ENCODE measurements at places on chromosomes 16 and 17.

DNA sequence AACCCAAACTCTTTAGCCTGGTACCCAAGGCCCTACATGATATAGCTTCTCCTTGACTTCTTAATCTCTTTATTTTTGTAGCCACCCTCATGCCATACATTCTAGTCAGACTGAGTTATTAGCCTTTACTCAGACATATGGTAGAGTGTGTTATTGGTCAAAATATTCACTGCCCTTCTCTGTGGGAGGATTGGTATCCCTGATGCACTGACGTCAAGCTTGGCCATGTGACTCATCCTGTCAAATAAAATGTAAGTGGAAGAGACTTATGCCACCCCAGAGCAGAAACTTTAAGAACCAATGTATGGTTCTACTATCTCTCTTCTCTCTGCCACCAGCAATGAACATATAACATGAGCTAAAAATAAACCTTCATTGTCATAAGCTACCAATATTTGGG lies 12.2 kb upstream of the BEAN1 start:
- DNase-seq: no peak

DNA sequence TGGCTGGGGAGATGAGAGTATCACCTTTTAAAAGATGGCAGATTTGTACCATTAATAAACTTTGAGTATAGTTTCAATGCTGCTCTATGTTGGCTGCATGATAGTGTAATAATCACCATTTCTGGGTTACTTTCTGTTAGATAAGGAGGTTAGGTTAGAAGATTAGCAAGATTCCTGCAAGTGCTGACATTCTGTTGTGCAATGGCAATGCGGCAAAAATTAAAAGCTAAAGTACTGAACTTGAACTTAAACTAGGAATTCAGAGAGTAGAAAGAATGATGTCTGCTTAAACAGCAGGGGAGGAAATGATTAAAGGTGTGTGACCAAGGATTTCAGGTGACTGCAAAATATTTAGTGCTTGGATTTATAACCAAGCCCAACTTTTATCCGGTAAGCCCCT lies 399.8 kb upstream of the MON1B start:
- DNase-seq: no peak

DNA sequence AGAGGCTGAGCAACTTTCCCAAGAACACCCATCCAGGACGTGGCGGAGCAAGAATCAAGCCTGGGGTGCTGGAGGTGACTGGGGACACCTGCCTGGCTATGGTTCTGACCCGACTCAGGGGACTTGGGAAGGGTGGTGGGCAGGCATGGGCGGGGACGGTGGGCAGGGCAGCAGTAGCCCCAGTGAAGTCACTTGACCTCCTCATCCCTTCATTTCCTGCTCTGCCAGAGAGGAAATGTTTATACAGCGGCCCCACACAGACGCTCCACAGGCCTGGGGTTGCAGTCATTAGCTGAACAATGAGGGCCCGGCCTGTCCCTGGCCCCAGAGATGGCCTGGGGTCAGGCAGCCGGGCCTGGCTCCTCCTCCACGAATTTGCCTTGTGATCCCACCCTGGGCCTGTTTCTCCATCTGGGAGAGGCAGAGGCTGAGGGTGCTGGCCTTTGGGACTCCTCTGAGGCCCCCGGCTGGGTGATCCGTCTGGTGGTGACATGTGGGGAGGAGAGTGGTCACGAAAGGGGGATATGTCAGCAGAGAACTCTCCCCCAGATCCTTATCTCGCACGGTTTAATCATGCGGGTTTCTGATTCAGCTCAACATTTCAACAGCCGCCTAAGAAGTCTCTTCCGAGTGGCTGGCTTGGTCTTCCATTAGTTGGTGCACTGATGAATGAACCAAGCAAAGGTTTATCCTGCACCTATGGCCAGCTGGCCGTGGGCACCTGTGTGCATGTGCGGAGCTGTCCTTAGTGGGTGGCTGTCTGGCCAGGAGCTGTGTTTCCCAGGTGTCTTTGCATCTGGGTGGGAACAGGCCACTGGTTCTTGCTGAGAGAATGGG lies 175.9 kb downstream of the IRF8 start:
- no peak for DNase-seq

GRCh38 chr17:4156750-4157381 lies 13.9 kb downstream of the CYB5D2 start:
- no peak for DNase-seq

DNA sequence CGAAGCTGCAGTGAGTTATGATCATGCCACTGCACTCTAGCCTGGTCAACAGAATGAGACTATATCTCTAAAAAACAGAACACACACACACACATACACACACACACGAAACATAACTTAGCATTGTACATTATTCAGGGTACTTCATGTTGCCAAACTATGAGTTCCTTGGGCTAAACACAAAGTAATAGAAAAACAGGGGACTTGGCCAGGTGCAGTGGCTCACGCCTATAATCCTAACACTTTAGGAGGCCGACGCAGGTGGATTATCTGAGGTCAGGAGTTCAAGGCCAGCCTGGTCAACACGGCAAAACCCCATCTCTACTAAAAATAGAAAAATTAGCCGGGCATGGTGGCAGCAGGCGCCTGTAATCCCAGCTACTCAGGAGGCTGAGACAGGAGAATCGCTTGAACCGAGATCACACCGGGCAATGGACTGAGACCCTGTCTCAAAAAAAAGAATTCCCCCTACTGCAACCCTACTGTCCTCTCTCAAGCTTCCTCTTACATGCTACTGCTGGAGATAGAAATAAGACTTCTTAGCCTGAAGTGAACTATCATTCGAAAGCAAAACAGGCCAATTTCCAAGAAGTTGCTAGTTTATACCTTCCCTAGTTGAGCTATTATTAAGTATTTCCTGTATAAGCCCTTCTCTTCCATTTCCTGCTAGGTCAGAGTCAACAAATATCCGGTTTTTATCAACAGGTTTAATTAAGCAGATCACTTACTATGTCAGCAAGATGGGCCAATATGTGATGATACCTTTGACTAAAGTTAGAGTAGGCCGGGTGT lies 7.2 kb downstream of the LSM12 start:
- no peak for DNase-seq

- DNase-seq: peak; percentile 5
These were observed 2.4 kb upstream of the ACSF2 start for GRCh38 chr17:50423553-50424159.

- no peak for DNase-seq
These were observed 4.0 kb downstream of the GSDMA start for GRCh38 chr17:39966771-39967170.

- DNase-seq: no peak
These were observed 27.7 kb upstream of the MPHOSPH6 start for GRCh38 chr16:82197540-82198240.

- DNase-seq: no peak
These were observed 13.3 kb downstream of the NDUFAF8 start for GRCh38 chr17:81252326-81252986.

GRCh38 chr16:77306075-77306474 lies 106.9 kb downstream of the SYCE1L start:
- no peak for DNase-seq

- DNase-seq: peak; percentile 22
These were observed 36.1 kb downstream of the WNT3 start for GRCh38 chr17:46782250-46782953.

DNA sequence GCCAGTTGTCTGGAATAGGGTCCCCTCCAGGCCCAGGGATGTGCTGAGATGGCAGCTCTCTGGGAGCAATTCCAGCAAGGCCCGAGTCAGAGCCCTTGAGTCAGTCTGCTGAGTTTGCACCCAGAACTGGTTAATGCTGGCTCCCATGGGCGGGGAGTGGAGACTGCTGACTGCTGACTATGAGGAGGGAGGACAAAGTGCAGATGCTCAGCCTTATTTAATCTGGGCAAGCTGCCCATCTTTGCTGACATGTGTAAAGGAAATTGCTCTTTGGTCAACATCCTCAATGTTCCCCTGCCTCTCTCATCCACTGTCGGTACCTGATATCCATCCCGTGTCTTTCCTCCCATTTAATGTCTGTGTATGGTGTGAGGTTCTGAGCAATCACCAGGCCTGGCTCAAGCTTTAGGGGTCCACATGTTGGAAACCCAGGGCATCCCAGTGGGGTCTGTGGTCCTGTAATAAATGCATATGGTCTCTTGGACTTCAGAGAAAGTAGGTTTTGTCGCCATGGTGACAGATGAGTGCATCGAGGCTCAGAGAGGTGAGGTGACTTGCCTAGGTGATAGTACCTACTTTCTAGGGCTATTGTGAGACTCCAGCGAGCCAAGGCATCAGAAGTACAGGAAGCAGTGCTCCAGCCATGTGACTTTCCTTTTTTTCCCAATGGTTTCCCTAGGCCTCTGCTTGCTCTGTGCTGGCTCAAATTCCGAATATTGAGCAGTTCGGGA lies 20.0 kb upstream of the RNF135 start:
- DNase-seq: peak; percentile 40

DNA sequence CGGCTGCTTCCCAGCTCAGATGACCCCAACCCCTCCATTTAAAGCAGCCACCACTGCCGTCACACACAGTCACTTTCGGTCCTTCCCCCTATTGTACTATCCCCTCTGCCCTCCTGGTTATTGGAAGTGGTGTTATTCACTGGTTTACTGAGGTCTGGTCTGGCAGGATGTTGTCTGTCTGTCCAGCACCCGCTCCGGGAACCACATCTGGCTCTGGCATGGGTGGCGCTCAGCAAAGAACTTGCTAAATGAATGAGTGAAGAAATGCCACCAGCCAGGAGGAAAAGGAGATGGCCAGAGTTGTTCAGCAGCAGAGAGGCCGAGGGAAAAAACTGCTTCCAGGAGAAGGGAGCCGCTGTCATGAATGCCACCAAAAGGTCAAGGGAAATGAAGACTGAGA lies 161.6 kb downstream of the GSG1L start:
- DNase-seq: no peak

GRCh38 chr17:78325076-78325687 lies 34.7 kb downstream of the SOCS3 start:
- no peak for DNase-seq

GRCh38 chr16:71214746-71215381 lies 15.7 kb downstream of the HYDIN start:
- DNase-seq: no peak

DNA sequence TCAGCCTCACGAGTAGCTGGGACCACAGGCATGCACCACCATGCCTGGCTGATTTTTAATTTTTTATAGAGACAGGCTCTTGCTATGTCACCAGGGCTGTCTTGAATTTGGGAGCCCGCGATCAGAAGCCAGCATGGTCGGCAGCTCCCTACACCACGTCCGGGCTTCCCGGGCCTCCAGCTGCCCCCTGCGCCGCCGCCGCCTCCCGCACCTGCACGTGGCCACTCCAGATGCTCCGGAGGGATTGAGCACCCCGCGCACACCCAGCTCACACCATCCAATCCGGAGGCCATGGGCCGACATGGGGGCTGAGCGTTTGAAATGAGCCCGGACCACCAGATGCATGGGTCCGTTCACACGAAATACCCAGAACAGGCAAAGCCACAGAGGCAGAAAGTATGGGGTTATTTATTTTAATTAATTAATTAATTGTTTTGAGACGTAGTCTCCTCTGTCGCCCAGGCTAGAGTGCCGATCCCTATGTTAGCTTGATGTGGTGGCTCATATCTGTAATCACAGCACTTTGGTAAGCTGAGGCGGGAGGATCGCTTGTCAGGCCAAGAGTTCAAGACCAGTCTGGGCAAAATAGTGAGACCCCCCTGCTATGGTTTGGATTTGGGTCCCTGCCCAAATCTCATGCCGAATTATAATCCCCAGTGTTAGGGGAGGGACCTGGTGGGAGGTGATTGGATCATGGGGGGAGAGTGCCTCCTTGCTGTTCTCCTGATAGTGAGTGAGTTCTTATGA lies 17.1 kb upstream of the PDXDC1 start:
- no peak for DNase-seq

GRCh38 chr17:688100-688989 lies 26.3 kb downstream of the VPS53 start:
- DNase-seq: peak; percentile 15

- DNase-seq: no peak
These were observed 160.4 kb downstream of the WWOX start for GRCh38 chr16:78259873-78260272.

DNA sequence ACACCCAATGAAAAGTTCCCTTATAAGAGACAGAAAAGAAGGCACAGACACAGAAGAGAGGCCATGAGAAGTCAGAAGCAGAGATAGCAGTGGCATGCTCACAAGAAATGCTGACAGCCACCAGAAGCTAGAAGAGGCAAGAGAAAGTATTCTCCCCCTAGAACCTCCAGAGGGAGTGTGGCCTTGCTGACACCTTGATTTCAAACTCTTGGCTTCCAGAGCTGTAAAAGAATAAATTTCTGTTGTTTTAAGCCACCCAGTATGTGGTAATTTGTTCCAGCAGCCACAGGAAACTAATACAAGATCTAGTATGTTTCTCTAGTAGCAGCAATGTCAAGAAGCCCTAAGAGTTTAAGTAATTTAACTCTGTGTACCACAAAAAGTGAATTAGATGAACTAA lies 87.2 kb upstream of the NOG start:
- DNase-seq: no peak

DNA sequence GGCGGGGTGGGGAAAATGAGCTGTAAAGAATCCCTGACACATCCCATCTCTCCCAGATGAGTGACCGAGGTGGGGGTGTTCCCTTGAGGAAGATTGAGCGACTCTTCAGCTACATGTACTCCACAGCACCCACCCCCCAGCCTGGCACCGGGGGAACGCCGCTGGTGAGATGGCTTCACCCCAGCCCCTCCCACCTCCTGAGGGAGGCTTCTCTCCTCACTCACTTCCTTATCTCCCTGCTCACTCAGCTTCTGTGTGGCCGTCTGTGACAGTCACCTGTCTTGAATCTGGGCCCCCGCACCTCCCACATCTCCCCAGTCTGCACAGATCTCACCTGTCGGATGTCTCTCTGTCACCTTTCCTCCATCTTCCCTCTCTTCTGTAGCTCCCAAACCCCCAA lies 13.4 kb downstream of the PDK2 start:
- no peak for DNase-seq

- no peak for DNase-seq
These were observed 63.3 kb downstream of the C17orf67 start for GRCh38 chr17:56770427-56770826.

DNA sequence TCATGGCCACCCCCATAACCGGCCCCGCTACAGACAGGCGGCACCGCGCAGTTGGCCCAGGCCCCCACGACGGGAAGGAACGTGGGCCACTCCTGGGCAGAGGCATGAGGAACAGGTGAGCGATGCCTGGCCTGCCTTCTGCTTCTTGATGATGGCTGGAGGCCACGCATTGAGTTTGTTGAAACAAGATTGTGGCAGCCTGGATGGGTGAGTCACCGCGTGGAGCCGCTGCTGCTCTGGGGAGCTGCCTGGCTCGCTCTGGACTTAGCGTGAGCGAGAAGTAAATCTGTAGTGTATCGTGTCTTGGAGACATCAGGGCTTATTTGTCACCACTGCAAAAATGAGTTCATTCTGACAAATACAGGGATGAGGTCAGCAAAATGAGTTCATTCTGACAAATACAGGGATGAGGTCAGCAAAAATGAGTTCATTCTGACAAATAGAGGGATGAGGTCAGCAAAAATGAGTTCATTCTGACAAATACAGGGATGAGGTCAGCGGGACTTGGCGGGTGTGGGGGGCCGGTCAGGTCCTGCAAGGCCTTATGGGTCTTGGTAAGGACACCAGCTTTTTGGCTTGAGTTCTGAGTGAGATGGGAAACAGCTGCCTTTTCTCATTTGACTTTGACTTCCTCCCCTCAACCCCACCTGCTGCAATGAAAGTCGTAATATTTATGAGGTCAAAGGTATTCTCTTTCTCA lies 93.0 kb downstream of the SEC14L1 start:
- peak; percentile 13 for DNase-seq

- DNase-seq: no peak
These were observed 153.5 kb downstream of the RBFOX3 start for GRCh38 chr17:79457376-79457775.

- no peak for DNase-seq
These were observed 75.5 kb downstream of the RPA1 start for GRCh38 chr17:1905190-1905913.

- DNase-seq: no peak
These were observed 199.1 kb upstream of the C17orf78 start for GRCh38 chr17:37176723-37177122.

GRCh38 chr17:7056386-7056785 lies 12.5 kb upstream of the SLC16A11 start:
- no peak for DNase-seq

Data from CD4-positive, alpha-beta T cell treated with Interleukin-1 beta for 1 hour (primary cell).